Stimulated activated CD4-positive, alpha-beta T cell treated with anti-CD3 and anti-CD28 coated beads, Interleukin-2, amount 100 ng/mL, for 48 hours (primary cell): ENCODE measurements at places on chromosomes 5 and 9.

DNA sequence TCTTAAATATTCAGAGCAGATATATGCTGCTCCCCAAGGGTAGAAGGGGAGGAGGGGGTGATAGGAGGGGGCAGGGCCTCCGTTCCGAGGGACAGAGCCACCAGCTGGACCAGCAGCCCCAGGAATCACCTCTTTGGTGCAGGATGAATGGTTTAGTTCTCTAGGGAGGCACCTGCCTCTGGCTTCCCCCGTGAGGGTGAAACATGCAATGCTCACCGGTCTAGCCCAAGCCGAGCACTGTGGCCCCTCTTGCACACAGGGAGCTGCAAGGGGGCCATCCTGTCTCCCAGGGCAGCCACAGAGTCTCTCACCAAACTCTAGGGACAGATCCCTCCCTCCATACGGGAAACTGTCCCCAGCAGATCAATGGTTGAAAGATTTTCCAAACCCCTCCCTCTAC is 163.7 kb downstream of the DAB2IP start:
- DNase-seq = no peak

DNA sequence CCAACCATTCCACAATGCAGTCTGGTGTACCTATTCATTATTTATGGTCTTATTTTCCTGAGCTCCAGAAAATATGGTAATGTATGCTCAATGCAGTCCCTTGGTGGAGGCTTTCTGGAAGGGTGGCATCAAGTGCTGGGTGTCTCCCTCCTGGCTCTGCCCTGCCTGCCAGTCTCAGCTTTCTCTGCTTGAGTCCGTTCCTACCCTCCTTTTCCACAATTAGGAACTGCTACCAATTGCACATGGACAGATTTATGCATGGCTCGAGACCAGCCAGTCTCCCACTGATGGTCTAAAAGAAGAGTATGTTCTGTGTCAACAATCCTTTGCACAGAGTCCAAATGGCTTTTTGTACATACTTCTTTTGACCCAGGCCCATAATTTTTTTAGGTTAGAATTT is 189.8 kb downstream of the TLE1 start:
- no peak for DNase-seq

- no peak for DNase-seq
Observed at GRCh38 chr5:66529704-66530103, 66.5 kb upstream of the MAST4 start.

DNA sequence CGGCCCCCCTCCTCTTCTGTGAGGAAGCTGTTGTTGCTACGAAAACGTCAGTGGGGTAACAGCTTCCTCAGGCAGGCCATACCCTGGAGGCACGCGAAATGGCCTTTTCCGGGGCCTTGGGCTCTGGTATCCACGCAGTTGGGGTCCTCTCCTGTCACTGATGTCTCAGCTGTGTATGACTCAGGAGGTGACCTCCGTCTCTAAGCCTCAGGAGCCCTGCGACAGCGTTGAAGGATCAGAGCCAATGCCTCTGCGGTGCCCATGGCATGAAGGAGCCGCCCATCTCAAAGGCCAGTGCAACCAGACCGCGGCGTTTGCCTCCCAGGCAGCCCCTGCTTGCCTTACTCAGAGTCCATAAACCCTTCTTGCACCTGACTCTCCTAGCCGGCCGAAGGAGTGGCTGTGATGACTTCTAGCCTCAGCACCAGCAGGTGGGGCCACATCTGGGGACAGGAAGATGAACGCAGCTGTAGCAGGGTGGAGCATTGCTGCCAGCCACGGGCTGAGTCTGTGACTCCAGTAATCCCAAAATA is 1.0 kb upstream of the MXD3 start:
- no peak for DNase-seq

DNA sequence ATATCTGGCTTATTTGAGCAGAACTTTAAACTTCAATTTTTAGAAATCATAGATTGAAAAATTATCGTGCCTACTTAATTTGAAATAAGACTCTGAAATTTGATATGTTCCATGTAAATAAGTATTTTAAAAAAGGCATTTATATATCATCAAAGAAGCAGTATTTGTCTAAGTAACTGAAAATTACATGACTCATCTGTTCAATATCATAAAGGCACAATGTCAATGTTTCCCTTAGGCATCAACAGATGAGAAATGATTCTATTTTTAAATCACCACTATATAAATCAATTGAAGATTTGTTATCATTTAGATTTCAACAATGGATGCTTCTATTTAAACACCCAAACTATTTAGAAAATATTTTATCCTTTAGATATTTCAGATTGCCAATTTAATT is 142.9 kb upstream of the POU5F2 start:
- no peak for DNase-seq

DNA sequence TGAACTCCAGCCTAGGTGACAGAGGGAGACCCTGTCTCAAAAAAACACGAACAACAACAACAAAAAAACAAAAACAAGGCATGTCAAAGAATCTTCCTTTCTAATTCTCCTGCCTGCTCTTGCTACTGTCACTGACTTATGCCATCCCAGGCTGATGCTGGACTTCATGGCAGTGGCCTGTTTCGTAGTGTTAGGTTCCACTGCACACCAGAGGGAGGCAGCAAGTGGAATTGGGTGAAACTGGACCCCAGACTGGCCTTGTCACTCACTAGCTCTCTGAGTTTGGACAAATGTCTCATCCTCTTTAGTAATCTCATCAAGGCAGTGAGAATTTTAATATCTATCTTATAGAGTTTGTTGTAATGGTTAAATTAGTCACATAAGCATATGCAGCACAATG is 12.9 kb downstream of the NIM1K start:
- no peak for DNase-seq

DNA sequence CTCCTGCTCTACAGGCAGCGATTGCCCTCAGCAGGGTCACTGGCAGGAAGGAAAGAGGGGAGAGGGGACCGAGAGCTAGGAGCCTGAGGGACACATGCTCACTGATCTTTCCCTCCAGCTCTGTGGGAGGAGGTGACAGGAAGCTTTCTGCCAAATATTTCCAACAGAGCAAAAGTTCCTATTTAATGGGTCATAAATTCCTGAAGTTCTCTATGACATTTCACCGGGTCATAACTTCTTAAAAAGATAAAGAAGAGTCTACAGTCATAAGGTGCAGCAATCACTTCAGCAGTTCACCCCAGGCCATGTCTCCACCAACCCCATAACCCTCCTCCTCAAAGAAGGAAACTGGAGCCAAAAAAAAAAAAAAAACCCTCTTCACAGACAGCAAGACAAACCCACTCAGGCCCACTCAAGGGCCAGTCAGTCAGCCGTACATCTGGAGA is 481.1 kb downstream of the NR2F1-AS1 start:
- no peak for DNase-seq

DNA sequence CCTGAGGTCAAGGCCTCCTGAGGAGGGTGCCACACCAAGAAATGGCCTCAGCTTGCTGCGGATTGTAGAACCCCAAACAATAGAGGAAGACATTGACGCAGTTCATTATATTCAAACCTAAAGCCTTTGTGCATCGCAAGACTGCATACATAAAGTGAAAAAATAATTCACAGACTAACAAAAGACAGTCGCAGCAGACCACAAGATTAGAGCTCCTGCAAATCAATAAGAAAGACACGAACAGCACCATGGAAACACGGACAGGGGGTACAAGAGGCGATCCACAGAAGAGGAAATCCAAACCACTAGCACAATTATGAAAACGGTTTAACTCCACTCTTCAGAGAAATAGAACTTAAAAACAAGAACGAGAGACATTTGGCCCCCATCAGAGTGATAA is 10.0 kb upstream of the TCOF1 start:
- no peak for DNase-seq

DNA sequence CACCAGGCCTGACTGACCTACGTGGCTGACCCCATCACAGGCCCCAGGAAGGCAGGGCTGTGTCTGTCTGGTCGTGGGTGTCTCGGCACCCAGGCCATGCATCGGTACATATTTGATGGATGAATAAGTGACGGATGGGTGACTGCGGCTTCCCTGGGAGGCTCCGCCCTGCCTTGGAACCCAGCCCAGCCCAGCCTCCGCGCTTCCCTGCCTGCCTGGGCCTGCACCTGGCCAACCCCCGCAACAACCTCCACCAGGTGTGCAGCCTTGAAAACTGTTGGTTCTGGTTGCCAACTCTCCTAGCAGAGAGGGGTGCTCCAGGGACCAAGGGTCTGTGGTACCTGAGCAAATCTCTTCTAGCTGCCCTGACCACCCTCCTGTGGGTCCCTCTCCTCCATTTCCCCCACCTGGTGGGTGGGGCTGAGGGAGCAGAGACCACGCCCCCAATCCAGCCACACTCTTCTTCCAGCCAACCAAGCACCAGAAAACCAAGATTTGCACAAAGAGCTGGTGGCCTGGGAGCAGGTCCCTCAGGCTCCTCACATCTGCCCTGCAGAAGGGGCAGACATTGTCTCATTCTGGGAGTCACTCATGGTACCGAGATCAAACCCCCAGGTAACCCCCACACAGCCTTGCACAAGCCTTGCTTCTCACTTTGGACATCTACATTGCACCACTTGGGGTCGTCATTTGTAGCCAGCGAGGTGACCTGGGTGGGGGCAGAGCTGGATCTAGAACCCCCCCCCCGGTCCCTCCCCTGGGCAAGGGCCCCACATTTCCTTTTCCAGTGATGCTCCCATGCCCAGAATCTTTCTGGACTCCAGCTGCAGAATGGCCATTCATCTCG is 100.6 kb upstream of the IER5L start:
- no peak for DNase-seq

DNA sequence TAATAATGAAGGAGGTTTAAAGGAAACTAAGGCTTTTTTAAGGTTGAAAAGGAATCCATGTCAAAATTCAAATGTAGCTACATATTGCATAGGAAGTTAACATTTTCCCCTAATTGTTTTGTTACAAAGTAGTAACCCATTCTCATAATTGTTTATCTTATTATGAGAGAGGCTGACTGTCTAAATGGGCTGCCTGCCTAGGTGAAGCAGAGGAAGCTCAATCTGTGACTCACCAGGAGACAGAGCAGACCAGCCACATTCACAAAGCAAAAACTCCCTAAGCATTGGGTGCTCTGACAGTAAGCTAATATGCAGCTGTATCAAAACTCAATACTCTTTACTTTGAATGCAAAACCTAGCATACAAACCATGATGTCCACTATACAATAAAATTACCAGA is 208.5 kb downstream of the ROR2 start:
- no peak for DNase-seq

DNA sequence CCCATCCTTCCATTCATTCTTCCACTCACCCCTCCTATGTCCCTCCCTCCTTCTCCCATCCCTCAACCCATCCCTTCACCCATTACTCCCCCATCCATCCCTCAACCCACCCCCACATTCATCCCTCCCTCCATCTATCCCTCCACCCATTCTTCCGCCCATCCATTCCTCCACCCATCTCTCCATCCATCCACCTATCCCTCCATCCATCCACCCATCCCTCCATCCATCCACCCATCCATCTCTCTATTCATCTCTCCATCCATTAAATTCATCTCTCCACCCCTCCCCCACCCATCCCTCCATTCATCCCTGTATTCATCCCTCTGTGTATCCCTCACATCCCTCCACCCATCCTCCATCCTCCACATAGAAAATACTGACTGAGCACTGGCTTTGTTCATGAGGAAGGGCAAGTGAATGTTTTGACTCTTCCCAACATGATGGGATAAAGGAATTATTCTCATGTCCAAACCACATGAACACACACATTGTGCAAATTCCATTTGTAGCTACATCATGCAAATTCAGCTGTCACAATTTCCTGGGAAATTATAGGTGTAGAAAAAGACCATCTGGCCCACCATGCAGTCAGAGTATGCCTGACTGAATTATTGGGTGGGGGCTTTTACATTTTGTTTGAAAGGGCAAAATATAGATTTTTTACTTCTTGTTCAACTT is 6.9 kb upstream of the VAV2 start:
- no peak for DNase-seq
